ENCODE measurements at places on chromosomes 5 and 9.
A peak's percentile ranks its signal among the peaks of the same experiment; 100 is the strongest.

DNA sequence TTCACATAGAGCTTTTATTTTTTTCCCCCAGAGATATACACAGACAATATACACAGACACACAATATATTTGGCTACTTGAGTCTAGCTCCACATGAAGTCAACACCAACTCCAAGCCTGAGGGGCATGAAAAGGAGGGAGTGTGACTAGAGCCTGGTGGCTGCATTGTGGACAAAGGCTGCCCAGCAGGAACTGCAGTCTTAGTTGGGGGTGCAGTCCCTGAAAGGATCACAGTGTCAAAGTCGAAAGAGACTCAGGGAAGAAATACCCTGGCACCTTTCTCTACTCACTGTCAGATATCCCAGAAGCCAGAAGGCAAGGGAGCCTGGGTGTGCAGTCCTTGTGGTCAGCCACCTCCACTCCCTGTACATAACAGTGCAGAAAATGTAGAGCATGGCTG, 231.6 kb upstream of the RPS23 start:
- no peak for DNase-seq

DNA sequence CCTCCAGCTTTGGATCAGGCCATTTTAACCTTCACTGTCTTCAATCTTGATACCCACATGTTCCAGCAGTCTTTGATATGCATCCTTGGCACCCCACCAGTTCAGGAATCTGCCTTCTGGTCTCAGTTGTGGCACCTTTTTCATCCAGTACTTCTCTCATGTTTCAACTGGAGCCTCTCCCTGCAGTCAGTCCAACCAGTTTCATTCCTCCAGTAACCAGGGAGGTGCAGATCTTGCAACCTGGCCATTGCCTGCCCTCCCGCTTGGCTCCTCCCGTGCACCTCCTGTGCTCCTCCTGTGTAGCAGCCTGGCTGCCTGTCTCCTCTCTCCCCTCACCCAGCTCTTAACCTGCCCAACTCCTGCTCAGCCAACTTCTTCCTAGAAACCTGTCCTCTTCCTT, 20.2 kb downstream of the FUBP3 start:
- DNase-seq: no peak

DNA sequence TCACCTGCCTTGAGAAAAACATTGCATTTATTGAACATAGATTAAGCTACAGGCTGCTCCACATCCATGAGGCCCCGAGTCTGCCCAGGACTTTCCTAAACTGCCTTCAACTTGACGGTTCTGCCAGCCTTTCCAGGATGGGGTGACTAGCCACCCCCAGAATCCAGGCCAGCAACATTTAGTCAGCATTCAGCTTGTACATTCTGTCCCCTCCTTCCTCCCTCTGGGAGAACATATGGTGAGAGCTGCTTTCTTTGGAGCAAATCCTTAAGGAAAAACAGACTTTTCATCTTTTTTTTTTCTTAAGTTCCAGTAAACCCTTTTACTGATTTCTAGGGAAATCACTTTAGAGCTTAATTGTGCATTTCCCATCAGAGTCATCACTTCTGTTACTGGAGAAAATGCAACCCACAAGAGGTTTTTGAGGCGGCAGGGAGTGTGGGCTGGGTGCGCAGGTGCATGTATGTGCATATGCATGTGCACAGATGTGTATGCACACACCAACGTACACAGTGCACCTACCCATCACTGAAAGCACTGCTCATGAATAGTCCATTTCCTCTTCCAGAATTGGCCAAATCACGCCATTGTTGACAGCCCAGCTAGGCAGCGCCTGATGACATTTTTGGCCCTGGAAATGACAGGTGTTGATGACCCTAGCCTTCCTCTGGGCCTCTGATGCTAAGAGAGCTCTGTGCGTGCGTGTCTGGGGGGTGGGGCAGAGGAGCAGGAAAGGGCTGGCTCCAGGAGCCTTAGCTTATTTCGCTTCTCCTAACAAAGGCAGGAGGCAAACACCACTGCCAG, 145.6 kb downstream of the HSD17B3 start:
- DNase-seq: no peak

DNA sequence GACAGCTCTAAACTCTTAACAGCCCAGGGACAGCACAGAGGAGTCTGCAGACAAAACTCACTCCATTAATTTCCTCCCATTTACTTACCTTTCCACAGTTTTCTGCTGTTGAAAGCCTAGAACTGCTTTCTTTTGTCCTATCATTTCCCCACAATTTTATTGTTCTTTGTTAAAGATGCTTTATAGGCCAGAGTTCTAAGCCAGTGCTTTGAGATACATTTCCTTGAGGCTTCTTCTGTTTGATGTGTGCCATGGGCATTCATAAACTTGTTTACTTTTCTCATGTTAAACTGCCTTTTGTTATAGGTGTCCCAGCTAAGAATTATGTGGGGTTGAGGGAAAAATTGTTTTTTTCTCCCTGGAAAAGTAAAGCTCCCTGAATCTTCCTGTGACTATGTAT, 25.9 kb upstream of the SUB1 start:
- DNase-seq: no peak

DNA sequence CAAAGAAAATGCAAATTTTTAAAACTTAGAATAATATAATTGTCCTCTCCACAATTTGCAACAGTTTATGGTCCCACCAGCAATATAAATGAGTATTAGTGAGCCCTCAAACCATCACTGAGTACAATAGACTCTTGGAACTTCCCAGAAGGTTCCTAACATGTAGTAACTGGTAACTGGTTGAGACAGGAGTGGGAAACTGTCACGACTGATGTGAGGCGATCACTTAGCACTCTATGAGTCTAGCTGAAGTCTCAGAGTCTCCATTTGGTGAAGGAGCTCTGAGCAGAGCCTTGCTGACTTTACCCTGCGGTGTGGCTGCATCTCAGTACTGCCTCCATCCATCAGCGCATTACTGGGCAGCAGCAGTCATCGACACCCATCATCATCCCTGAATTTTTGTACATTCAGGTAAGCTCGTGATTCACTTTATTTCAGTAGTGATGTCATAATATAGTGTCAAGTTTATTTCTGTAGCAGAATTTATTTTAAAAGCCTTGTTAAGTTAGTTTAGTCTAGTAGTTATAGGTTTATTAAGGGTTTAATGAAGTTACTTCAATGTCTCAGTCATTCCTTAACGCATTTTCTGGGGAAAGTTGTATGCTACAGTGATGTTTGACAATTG, 76.6 kb upstream of the ABCA1 start:
- no peak for DNase-seq

- peak; percentile 57 for DNase-seq
These were observed 90.6 kb downstream of the RALGPS1 start for GRCh38 chr9:127004946-127005769.
